ENCODE measurements at places on chromosomes 13 and 19. TPM values are rescaled to one million over a fixed set of nuclear protein-coding genes. Genes with fewer than 3 reads are reported as not detected.

C19orf73 gene
- 6.5 TPM for total RNA-seq

AP1M2 gene
- total RNA-seq, result 67.0 TPM

CEACAM8 gene
- not detected for total RNA-seq

GRCh38 chr19:14479975-14480699 lies 5.0 kb upstream of the PTGER1 start:
- no peak for DNase-seq

DNA sequence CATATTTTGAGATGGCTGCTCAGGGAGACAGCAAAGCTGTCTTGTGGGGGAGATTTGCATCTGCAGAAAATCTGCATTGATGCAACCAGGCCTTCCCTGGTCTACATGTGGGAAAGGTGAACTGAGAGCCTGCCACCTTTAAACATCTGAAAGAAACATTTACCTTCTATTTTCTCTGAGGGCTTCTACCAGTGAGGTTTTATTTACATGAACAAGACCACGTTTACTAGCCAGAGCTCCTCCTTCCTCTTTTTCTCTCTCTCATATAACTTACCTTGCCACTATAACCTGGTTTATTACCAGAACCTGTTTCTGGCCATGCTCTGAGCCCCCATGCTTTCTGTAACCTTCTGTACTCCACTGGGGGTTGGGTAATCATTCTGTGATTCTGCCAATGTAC lies 14.4 kb upstream of the RUBCNL start:
- no peak for DNase-seq

Measured in esophagus squamous epithelium (tissue), 5 donors.